ENCODE measurements at places on chromosomes 5 and 9.

- DNase-seq, result no peak
These were observed 114.7 kb downstream of the SNX18 start for GRCh38 chr5:54632131-54632701.

DNA sequence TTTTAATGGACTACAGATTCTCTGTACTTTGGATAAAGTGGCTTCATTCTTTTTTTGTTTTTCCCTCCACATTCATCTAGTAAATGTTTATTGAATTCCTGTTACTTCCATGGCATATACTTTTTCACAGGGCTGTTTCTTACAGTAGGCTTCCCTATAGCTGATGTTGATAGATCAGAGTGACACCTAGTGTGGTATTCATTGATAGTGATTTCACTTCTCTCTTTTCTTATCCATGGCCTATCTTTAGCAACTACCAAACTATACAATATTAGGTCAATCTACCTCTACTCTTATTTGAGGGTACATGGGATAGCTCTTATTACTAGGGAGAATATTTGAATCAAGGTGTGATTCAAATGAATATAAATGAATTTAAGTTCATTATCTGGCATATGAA is 35.8 kb downstream of the FSD1L start:
- DNase-seq, result no peak

DNA sequence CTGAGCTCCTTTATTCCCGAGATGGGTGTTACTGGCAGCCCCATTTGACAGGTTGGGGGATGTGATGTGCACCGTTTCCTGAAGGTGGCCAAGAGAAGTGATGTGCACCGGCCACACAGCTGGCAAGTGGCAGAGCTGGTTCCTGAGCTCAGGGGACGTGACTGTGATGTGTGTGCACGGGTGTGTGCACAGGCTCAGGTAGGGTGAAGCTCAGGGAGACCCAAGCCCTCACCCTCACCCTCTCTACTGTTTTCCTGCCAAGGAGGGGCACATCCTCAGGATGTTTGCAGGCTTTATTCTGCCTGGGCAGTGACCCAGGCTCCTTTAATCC is 56.6 kb downstream of the WWC1 start:
- no peak for DNase-seq

- peak; percentile 65 for DNase-seq
These were observed 28.4 kb downstream of the TIMD4 start for GRCh38 chr5:156934450-156935211.

DNA sequence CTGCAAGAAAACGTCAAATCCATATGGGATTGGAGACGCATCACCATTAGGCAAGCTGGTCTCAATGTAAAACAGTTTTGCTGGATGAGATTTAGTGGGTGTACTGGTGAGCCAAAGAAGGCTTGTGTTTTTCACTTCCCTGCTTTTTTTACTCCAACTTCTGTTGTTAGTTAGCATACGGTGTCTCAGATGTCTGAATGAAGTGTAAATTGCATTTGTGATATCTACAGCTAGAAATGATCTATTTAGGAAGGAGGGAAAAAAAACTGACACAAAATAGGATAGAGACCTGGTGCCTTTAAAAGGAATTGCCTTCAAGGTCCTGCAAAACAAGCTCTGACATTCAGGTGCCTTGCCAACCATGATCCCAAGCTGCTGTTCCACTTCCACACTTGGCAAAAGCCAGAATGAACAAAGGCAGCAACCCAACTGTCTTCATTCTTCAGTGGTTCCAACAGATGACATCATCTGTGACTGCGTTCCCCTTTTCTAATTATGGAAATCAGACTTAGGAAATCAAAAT is 104.2 kb upstream of the RAI14 start:
- no peak for DNase-seq
